Mucosa of gallbladder (tissue), 1 donor: ENCODE measurements at places on chromosomes 5 and 9. TPM values are rescaled to one million over a fixed set of nuclear protein-coding genes. Genes with fewer than 3 reads are reported as not detected.

The C9orf50 gene
- 1.0 TPM for total RNA-seq

The GABRA6 gene
- total RNA-seq = not detected

The USP20 gene
- 41.0 TPM for total RNA-seq

The POLR3G gene
- total RNA-seq = 1.2 TPM
